ENCODE measurements at places on chromosomes 7 and 10. TPM values are rescaled to one million over a fixed set of nuclear protein-coding genes. Genes with fewer than 3 reads are reported as not detected.

The NPY4R gene
- polyA plus RNA-seq: not detected

The GIMAP8 gene
- polyA plus RNA-seq: 30.8 TPM

The PLEKHS1 gene
- not detected for polyA plus RNA-seq

The DLX6 gene
- not detected for polyA plus RNA-seq

The PRPS1L1 gene
- polyA plus RNA-seq: not detected

GRCh38 chr10:109914966-109915365, 8.3 kb downstream of the XPNPEP1 start:
- peak; percentile 77 for DNase-seq

DNA sequence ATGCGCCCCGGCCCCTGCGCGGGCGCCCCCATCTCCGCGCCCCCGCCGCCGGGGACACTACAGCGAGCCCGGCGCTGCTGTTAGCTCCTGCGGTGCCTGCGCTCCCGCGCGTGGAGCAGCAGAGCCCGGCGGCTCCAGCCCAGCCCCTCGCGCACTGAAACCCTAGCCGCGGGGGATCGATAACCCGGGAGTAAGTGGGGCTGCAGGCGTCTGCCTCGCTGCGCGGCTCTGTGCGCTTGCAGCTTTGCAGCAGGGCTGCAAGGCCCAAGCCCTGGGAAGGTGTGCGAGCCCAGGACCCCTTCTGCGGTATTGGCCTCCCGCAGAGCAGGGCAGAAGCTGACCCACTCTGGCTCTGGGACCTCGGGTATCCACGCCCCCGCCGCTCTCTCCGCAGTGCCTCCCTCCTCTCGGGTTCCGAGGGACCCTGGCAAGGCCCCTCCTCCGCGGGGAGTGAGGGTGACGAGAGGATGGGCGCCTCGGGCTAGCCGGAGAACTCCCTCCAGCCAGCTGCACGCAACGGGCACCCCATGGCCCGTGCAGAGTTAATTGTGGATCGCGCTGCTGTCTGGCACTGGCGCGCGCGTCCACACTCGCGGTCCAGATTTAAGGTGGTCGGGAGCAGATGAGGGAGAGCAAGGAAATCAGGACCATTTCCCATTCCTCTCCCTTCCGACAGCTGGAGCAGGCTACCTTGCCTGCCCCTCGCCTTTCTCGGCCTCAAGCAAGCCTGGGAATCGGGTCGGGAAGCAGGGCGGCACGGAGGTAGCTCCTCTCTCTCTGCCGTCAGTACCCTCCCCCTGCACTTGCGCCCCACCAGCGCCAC, 2.1 kb downstream of the SHH start:
- no peak for DNase-seq

- DNase-seq: no peak
Observed at GRCh38 chr10:27638071-27638750, 107.4 kb downstream of the MKX start.

DNA sequence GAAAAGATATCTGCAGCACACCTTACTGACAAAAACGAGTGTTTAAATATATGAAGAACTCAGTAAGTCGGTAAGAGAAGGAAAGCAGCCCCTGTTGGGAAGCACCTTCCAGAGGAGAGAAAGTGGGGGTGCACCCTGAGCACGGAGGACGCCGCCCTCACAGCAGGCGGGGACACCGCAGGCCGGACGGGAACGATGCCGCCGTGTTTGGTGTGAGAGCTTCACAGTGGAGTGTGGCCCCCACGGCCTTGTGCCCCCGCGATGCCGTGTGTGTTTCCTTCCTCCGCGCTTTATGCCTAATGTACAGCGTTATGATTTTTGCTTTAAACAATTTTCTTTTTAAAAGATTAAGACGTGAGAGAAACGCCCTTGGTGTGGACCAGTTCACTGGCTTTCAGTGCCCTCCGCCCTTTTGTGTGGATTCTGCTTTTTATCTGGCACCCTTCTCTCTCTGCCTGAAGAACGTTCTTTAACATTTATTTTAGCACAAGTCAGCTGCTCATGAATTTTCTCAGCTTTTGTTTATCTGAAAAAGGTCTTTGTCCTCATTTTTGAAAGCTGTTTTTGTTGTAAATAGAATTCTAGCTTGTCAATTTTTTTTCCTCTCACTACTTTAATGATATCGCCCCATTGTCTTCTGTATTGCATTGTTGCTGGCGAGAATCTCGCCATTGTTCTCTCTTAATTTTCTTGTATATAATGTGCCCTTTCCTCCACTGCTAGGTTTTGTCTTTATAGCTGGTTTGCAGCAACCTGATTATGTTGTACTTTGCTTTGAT, 110.7 kb downstream of the INPP5A start:
- no peak for DNase-seq

DNA sequence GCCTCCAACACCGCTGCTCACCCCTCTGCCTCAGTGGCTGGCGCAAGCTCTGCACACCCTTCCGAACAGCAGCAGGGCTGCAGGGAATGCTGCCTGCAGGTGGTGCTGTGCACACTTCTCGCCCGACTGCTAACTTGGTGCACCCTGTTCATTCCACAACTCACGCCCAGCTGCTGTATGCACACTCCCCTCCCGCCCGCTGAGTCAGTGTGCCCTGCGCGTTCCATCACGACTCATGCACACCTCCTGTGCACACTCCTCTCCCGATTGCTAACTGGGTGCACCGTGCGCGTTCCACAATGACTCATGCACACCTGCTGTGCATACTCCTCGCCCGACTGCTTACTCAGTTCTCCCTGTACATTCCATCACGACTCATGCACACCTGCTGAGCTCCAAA, 21.5 kb downstream of the ADARB2 start:
- DNase-seq: peak; percentile 1

GRCh38 chr10:33455029-33455428, 120.6 kb upstream of the NRP1 start:
- DNase-seq: no peak

DNA sequence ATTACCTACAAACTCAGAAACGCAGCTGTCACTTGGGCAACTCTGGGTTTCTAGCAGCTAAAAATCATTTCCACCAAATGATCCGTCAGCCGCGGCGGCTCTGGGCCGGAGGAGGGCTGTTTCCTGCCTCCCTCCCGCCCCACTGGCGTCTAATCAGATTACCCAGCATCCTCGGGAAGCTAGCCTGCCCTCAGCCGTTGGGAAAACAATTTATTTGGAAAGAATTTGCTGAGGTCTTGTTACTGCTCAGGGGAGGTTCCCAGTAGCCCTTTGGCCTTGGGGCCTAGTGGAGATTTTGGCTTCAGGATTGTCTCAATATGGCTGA, 65.0 kb upstream of the ADGRA1 start:
- no peak for DNase-seq

DNA sequence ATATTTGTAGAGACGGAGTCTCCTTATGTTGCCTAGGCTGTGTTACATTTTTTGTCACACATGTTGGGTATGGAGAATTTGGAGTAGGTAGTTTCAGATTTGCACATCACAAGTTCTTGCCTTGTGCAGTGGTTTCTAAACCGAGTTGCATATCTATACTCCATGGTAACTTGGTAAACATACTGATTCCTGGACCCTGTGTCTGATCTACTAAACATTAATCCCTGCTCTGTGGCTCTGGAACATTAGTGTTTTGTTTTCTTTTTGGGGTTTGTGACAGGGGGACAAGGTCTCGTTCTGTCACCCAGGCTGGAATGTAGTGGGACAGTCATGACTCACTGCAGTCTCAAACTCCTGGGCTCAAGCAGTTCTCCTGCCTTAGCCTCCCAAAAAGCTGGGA, 24.7 kb downstream of the AUTS2 start:
- DNase-seq: no peak

GRCh38 chr10:120776442-120776841, 74.7 kb upstream of the WDR11 start:
- no peak for DNase-seq

- no peak for DNase-seq
Observed at GRCh38 chr10:106493751-106494150, 670.8 kb downstream of the SORCS1 start.

GRCh38 chr10:62047228-62047892, 145.9 kb downstream of the ARID5B start:
- peak; percentile 60 for DNase-seq

DNA sequence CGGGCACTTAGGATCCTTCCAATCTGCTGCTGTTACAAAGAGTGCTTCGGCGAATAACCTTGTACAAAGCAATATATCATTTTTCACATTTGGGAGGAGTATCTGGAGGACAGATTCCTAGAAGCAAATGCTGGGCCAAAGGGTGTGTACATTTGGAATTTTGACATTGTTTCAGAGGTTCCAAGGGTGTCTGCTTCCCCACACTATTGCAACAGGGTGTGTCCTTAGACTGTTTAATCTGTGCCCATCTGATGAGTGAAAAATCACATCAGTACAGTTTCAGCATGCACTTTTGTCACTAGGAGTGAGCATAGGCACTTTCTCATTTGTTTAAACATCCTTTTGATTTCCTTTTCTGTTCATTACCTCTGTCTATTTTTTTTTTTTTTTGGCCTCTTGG, 8.6 kb upstream of the ELFN1 start:
- DNase-seq: no peak
